ENCODE measurements at places on chromosomes 5 and 9.

- DNase-seq, result no peak
Observed at GRCh38 chr5:22541037-22541436, 312.1 kb downstream of the CDH12 start.

- peak; percentile 10 for DNase-seq
Observed at GRCh38 chr5:133705331-133705730, 93.0 kb upstream of the FSTL4 start.

GRCh38 chr5:1386274-1386717, 41.4 kb upstream of the CLPTM1L start:
- no peak for DNase-seq

- no peak for DNase-seq
Observed at GRCh38 chr9:22037954-22038690, 29.0 kb upstream of the CDKN2B start.

GRCh38 chr5:100758306-100758705, 144.8 kb downstream of the ST8SIA4 start:
- no peak for DNase-seq

GRCh38 chr9:96566498-96567202, 53.0 kb downstream of the CDC14B start:
- peak; percentile 88 for DNase-seq

- peak; percentile 74 for DNase-seq
Observed at GRCh38 chr9:91428927-91429351, 5.3 kb upstream of the NFIL3 start.

- DNase-seq, result no peak
Observed at GRCh38 chr9:35501946-35502345, 12.0 kb downstream of the RUSC2 start.

DNA sequence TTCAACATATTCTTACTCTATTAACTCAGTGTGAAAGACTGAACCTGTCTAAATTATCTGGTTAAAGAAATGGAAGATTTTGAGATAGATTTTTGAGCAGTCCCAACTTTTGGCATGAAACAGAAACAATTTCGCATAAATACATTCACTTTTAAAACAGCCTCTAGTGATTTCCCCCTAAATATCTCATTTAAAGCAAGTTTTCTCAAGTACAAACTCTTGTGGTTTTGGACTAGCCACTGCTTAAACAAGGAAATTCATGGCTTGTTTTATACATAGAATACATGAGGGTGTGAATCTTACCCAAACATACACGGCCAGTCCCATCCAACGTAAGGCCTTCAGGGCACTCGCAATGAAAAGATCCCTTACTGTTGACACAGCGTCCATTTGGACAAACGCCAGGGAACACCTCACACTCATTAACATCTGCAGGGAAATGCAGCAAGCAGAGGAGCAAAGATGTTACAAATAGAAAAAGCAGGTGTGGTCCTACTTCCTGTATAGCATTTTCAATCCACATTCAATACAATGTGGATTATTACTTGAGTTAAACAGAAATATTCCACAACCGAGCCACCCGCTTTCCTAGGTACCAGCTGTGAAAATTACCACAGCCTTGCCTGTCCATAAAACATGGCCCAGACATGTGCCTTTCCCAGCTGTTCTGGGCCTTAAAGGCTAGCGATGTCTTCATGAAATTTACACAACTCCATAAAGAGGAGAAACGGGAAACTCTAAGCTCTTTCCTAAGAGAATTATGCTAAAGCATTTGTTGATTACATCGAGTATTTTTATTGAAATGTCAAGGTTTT, 188.8 kb downstream of the FBN2 start:
- DNase-seq, result no peak

- no peak for DNase-seq
Observed at GRCh38 chr5:366541-367357, 45.2 kb downstream of the AHRR start.

Measured in sigmoid colon (tissue), 7 donors.